ENCODE measurements at places on chromosomes 2 and 18.

- DNase-seq: no peak
Measured at GRCh38 chr2:3982160-3982559, 278.8 kb downstream of the DCDC2C start.

- no peak for DNase-seq
Measured at GRCh38 chr2:129201696-129202095, 777.8 kb upstream of the RAB6C start.

- peak; percentile 33 for DNase-seq
Measured at GRCh38 chr2:158378926-158379325, 77.6 kb downstream of the CCDC148 start.

- no peak for DNase-seq
Measured at GRCh38 chr2:46775722-46776121, 139.9 kb downstream of the MCFD2 start.

- DNase-seq: no peak
Measured at GRCh38 chr2:26807788-26808460, 22.1 kb downstream of the CENPA start.

All from AG09309 (cell line).